ENCODE measurements at places on chromosomes 6 and 20.

GRCh38 chr6:159378411-159379328, 209.5 kb downstream of the FNDC1 start:
- DNase-seq = no peak

DNA sequence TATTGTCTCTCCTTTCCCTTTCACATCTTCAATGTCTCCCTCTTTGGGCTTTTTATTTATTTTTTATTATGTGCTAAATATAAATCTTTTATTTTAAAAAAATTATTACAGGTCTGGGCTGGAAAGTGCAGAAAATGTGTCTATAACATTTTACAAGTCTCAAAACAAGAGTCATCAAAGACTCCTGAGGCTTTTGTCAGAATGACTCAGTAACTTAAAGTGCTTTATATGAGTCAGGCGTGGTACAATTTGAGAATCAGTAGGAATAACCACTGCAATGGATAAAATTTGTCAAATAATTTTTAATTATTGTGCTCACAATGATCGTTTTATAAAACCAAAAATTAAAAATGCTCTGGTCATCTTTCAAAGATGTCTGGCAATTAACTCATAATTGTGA, 193.9 kb downstream of the MMUT start:
- no peak for DNase-seq

DNA sequence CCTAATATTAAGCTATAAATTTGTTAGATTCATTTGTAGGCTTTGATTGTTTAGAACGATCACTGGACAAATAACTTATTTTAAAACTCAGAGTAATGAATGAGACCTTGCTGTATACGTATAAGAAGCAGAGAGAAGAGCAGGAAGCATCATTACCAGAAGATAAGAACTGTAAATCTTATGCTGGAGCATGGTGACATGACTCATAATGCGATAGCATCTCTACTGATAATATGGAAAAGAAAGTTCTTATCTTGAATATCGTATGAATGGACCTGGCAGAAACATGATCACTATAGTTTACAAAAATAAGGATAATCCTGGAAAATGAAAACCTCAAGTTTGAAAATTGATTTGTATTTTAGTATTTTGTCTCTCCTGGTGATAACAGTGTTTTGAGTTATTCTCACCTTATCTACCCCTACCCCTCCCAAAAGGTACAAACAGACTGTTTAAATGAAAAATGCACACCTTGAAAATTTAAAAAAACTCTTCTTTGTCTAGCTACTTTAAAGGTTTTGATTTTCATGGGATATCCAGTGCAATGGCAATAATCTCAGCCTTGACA, 2.0 kb upstream of the ZSCAN26 start:
- no peak for DNase-seq

- no peak for DNase-seq
Observed at GRCh38 chr20:49687595-49688567, 25.8 kb downstream of the B4GALT5 start.
